ENCODE measurements at places on chromosomes 7 and 10.

GRCh38 chr10:131081786-131082185 is 229.7 kb downstream of the TCERG1L start:
- DNase-seq = no peak

DNA sequence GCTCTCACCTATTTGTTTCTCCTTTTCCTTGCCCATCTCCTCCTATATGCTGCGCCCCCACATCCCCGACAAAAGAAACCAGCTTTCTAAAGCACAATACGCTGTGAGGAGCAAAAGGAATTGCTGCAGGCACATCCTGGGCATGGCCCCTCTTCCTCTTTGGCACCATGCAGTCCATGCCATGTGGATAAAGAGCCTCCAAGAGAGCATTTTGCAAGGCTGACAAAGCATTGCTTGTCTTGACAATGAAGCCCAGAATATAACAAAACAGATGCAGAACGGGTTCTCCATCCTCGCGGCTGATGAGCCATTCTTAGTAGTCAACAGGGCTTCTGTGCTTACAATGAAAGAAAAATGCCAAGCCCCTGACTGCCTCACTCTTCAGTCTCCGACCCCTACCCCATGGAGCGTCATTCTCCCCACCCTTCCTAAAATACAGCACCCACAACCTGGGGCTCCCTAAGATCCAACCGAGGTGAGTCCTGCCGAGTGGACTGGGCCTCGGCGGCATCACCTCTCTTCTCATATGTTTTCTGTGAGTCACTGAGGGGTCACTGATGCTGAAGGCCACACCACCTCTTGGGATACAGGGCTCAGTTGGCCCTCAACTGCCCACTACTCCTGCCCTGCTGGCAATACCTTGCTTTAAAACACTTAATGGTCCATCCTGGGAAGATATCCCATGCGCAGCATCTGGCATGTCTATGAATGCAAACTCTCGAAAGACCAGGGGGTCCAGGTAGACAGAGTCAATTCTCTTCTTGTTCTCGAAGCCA is 47.5 kb downstream of the GSDME start:
- no peak for DNase-seq

- DNase-seq = no peak
These were observed 80.6 kb upstream of the KLF6 start for GRCh38 chr10:3865565-3865964.

GRCh38 chr7:7618410-7618809 is 22.1 kb upstream of the UMAD1 start:
- DNase-seq = no peak

DNA sequence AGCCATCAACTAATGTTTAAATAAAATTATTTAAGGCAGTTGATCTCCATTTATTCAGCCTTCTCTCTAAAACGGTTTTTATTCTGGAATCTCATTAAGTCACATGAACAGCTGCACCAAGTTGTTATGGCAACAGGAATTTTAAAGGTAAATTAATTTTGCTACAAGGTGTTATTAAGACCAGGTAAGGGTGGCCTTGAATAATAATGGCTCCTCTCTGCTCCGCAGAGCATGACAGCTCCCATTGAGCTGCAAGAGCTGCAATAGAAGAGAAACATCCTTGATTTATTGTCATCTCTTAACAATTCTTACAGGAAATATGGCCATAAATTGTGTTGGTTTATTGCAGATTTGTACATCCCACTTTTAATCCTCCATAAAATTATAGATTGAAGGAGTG is 165.8 kb downstream of the KLF6 start:
- no peak for DNase-seq

DNA sequence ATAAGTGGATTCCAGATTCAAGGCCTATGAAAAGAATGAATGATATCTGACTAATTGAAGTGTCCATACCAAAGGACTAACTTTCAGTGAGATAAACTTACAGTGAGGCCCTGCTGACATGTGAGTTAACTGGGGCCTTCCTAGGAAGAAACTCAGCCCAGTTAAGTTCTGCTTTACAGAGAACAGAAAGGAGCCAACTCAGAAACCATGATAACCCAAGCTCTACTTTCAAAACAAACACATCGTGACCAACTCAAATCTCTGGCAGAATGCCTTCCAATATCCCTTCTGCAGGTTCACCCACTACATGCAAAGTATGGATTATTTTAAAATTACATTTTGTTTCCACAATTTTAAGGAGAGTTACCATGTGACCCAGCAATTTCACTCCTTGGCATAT is 75.8 kb upstream of the MRLN start:
- no peak for DNase-seq

GRCh38 chr7:32588657-32589056 is 93.4 kb downstream of the AVL9 start:
- DNase-seq = no peak

DNA sequence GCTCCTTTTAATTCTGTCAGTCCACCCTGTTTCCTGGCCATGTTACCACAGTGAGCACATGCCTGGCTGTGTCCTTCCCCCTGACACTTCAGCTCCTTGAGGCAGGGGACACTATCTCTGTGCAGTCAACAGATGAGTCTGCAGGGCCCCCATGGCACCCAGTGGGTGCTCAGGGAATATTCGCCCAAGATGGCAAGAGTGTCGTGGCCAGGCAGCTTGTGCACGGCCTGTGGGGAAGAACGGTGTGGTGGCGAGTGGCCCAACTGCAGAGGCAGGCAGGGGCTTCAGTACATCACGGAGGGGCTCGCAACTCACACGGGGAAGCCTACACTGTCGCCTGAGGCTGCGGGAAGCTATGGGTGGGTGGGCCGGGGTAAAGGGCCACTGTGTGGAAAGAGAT is 91.1 kb downstream of the TRRAP start:
- no peak for DNase-seq

DNA sequence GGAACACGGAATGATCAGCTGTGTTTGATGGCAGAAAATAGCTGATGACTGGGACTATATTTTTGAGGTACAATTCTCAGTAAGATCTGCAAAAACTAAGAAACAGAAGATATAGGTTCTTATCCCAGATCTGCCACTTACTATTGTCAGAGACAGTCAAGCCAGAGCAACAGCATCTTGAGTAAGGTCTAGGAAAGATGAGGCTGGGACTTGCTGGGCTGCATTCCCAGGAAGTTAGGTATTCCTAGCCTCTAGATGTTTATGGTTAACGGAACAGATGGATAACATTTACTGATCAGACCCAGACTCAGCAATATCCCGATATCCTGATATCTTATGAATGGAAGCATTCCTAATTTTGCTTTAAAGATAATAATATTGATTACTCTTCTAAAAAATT is 68.7 kb upstream of the DNAJB12 start:
- no peak for DNase-seq

DNA sequence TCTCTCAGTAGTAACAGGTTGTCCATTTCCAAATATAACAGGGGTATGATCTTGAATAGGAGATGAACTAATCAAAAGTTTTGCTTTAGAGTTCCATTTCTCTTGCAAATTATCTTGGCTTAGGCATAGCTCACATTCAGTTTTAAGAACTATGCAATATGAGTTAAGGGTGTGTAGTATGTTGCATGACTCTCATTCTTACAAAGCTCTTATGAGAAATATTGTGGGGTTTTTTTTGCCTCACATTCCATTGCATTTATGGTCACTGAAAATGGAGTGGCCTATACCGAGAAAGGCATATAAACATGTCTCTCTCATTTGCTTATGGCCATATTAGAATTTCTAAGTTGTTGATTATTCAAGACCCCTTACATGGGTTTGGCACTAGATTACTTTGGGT is 48.5 kb upstream of the LAMB1 start:
- no peak for DNase-seq

GRCh38 chr7:84792231-84792893 is 394.5 kb downstream of the SEMA3D start:
- no peak for DNase-seq

DNA sequence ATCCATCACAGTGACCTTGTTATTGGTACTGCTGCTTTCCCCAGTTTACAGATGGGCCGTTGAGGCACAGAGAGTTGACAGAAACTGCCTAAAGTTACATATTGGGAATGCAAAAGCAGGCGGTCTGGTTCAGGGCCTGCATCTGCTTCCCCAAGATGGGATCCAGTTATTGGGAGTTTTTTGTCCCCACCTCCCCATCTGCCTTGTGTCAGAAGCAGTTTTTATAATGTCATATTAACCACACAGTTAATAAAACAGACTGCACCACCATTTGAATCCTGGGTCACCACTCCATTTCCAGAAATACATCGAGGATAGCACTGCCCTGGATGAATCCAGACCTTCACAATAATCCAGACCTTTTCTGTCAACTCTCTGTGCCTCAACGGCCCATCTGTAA is 67.9 kb downstream of the CELF2 start:
- no peak for DNase-seq

GRCh38 chr7:129784437-129784782 is 168.3 kb downstream of the UBE2H start:
- DNase-seq = no peak

DNA sequence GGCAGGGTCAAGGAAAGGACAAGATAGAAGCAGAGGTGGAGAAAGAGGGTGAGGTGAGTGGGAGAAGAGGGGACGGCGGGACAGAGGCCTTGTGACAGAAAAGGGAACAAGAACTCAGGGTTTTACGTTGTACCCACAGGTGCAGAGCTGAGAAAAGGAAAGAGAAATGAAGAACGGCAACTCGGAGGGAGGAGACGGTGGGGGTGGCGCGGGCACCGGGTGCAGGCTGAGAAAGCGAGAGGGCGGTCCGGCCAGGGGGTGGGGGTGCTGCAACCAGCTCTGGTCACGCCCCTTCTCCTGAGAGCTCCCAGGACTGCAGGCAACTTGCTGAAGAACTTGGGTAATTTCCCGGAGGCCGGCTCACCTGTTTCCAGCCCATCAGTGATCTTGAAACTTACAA is 65.3 kb downstream of the CARD11 start:
- no peak for DNase-seq

DNA sequence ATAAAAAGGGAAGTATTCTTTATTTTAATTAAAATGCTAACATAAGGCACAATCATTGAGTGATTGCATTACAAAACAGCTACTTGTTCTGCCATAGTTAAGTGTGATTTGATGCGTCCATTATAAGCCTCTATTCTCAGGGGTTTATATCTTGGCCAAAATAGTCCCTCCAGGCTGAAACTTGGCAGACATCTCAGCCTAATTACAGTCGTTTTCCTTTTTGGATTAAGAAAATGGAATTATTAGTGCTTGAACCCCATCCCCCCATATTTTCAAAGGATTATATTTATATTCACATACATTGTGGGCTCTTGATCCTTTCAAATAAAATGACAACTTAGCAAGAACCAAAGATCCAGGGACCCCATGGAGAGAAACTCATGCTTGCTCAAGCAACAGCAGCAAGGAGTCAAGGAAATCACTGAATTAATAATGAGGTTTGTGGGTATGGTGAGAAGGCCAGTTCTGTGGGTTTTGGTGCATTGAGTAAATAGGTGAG is 66.7 kb upstream of the NEUROD6 start:
- no peak for DNase-seq

DNA sequence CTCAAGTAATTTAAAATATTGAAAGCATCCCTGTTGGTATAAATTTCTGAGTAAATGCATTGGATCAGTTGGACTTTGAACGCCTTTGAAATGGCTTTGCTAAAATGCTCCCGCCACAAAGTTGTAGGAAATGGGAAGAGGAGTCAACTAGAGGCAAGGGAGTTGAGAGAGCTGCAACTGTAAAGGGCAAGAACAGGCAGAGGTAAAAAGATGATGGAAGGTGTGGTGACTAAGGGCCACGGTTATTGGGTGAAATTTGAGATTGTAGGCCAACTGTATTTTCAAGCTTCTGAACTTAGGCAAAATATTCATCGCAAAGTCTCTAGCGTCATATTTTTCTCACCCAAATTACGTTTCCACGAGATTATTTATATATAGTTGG is 595 bp upstream of the SUMF2 start:
- DNase-seq = no peak

DNA sequence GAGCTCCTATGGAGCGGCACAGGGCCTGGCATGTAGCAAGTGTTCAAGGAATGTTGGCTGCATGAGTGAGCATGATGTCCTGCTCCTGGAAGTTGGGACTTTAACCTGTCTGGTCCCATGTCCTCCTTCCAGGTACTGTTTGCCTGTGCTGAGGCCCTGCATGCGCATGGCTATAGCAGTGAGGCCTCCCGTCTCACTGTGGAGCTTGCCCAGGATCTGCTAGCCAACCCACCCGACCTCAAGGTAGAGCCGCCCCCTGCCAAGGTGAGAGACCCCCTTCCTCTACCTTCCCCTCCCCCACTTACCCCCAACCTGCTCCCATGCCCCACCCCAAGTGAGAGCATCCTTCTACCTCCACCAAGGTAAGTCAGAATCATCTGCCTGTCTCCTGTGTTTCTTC is 8.1 kb downstream of the ZSWIM8 start:
- DNase-seq = no peak

- DNase-seq = no peak
These were observed 38.4 kb upstream of the PLXNA4 start for GRCh38 chr7:132614428-132615318.

DNA sequence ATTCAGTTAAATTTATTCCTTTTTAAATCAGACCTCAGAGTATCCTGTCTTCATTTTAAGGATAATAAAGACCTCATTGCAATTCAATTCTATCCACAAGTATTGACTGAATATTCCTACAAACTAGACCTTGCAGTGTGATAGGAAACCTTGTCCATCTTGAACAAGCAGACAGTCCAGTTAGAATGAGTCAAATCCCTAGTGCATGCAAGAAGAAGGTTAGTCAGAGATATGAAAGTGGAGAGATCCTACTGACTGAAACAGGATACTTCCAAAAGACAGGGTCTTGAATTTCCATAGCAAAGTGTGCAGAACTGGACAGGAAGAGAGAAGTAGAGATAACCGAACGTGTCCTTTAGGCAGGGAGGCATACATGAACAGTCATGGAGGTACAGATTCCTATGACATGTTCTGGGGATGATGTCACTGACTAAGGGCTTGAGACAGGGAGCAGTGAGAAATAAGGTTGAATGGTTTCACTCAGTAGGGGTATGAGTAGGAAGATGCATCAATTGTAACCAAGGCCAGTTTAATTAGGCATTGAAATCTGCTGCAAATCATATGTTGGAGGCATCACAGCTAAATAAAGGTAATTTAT is 45.2 kb downstream of the PPP1R3A start:
- DNase-seq = no peak

DNA sequence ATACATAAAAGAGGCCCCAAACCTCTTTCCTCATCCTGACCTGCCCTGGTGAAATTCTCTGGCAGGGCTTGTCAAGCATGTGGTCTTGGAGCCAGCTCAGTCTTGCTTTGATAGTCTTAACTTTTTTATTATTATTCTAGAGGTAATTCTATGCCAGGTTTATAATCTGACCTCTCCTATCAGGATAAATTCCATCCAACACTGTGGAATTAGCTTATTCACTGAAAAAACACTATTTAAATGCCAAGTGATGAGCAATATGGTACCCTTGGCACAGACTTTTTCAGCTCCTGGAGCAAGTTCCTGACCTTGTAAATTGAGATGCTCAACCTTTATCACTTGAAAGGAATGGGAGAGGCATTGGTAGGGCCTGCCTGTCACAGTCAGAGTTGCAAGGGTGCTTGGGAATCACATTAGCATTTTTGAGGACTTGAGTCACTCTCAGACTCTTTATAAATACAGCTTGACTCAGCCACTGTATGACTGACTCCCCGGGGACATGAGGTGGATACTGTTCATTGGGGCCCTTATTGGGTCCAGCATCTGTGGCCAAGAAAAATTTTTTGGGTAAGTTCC is at the start of gene CPA4:
TSS of gene CPA4 (plus strand) at position 480 of the 576 bp plus-strand sequence. CDS start at position 500, 20 bp downstream.
- DNase-seq = no peak

- no peak for DNase-seq
These were observed 23.5 kb downstream of the IMPDH1 start for GRCh38 chr7:128385988-128386925.

- DNase-seq = peak; percentile 61
These were observed 40.6 kb downstream of the SYPL1 start for GRCh38 chr7:106071356-106071998.

GRCh38 chr7:100897772-100898454 is 2.2 kb upstream of the ACHE start:
- no peak for DNase-seq

Data from NCI-H2029 (cell line).